Osteoblast (primary cell): ENCODE measurements at places on chromosomes 11 and 22. TPM values are rescaled to one million over a fixed set of nuclear protein-coding genes. Genes with fewer than 3 reads are reported as not detected.

DNA sequence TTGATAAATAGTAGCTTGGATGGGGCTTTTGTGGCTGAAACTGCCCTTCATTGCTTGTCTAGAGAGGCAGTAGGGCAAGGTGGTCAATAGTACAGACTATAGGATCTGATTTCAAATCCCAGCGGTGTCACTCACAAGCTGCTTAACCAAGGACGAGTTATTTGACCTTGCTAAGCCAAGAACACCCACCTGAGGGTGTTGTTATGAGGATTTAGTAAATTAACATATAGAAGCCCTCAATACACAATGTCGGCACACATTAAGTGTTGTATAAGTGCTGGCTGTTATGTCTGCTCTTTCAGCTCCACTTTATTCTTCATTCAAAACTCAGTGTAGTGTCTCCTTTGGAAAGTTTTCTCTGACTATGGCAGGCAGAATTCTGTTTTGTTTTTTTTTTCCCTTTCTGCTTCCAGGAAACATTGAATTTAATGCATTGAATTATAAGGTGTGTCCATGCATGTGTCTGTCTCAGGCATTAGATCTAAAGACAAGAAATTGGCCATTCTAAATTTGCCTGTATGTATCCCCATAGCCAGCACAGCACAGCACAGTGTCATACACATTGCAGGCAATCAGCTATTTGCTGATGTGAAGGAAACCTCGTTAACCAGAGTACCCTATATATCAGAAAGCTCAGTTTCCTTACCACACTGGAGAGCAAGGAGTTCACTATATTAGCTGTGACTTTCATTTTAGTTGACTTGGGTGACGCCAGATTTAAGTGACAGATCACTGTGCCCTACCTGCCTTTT, 212.1 kb downstream of the NELL1 start:
- H3K4me1 ChIP-seq: no peaks in the 10 kb centered on the region
- H3K27me3 ChIP-seq: no peaks in the 10 kb centered on the region
- H3K27ac ChIP-seq: no peak overlapping the region
- no peak overlapping the region for H3K4me3 ChIP-seq
- no peaks in the 10 kb centered on the region for H3K36me3 ChIP-seq
- no peak for DNase-seq

TEAD1 gene
- 166 and 176 TPM in 2 replicates for total RNA-seq

SLC22A25 gene
- not detected in 2 replicates for total RNA-seq

- H3K27ac ChIP-seq: no peak overlapping the region
- peaks cover 40% of the 10 kb centered on the region for H3K4me1 ChIP-seq
- no peak for DNase-seq
- no peak overlapping the region for H3K4me3 ChIP-seq
- no peaks in the 10 kb centered on the region for H3K27me3 ChIP-seq
- no peaks in the 10 kb centered on the region for H3K36me3 ChIP-seq
Observed at GRCh38 chr11:14315130-14315529, 43.9 kb downstream of the RRAS2 start.

GRCh38 chr11:116787436-116787785, 412 bp downstream of the ZPR1 start:
- peaks cover 43% of the 10 kb centered on the region for H3K36me3 ChIP-seq
- peak overlapping the region; percentile 97 for H3K27ac ChIP-seq
- H3K4me3 ChIP-seq: peak overlapping the region; percentile 92
- peak; percentile 38 for DNase-seq
- H3K27me3 ChIP-seq: no peaks in the 10 kb centered on the region

ARAP1 gene
- 91.6 and 95.2 TPM in 2 replicates for total RNA-seq
